ENCODE measurements at places on chromosomes 16 and 17. TPM values are rescaled to one million over a fixed set of nuclear protein-coding genes. Genes with fewer than 3 reads are reported as not detected.

DNA sequence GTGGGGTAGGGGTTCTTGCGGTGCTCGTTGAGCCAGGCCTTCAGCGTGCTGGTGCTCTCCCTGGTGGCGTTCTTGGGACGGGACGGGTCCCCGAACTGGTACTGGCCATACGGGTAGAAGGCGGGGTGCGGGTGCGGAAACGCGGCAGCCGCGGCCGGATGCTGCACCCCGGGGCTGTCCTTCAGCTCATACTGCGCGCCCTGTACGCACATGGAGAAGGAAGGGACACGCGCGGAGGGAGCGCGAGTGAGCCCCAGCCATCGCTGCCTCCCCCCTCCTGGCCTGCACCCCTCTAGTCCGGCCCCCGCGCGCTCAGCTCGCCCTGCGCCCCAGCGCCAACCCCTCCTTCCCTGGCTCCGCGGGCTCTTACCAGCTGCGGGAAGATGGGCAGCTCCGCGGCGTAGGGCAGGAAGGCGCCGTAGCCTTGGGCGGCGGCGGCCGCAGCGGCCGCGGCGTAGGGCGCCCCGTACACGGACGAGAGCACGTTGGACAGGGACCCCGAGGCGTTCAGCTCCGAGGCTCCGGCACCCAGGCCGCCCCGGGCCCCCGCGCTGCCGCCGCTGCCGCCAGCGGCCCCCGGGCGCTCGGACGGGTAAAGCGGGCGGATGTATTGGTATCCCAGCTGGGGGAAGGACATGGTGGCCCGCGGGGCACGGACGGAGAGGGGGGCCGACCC lies 1.0 kb downstream of the IRX3 start:
- DNase-seq, result no peak

DNA sequence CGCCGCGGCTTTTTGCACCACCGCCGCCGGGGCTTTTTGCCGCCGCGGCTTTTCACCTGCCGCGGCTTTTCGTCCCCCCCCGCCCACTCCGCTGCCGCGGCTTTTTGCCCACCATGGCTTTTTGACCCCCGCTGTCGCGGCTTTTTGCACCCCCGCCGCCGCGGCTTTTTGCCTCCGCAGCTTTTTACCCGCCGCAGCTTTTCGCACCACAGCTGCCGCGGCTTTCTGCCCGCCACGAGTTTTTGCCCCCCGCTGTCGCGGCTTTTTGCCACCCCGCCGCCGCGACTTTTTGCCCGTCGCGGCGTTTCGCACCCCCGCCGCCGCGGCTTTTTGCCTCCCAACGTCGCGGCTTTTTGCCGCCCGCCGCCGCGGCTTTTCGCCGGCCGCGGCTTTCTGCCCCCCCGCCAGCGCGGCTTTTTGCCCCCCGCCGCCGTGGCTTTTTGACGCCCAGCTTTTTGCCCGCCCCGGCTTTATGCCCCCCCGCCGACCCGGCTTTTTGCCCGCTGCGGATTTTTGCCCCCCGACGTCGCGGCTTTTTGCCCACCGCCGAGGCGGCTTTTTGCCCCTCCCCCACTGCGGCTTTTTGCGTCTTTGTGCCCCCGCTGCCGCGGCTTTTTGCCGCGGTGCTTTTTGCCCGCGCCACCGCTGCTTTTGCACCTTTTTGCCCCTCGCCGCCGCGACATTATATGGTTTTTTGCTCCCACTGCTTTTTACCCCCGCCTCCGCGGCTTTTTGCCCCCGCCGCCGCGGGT lies 1343.6 kb downstream of the TP53TG3F start:
- DNase-seq, result no peak

Gene SLC35G6
- total RNA-seq, result not detected

DNA sequence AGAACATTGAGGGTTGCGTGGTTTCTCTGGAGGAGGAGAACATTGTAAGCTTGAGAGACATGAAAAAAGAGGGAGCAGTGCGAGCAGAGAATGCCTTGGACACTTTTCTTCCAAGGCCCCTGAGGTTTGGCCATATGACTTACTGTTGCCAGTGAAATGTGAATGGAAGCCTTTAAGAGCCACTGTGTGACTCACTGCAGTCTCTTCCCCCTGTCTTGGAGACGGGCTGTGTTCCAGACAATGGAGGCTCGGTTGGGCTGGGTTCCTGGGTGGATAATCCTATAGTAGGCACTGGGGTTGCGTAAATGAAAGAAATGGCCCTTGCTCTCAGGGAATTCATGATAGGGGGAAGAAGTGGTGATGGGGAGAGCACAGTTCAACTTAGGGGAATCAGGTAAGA lies 75.5 kb downstream of the SHISA9 start:
- no peak for DNase-seq

DNA sequence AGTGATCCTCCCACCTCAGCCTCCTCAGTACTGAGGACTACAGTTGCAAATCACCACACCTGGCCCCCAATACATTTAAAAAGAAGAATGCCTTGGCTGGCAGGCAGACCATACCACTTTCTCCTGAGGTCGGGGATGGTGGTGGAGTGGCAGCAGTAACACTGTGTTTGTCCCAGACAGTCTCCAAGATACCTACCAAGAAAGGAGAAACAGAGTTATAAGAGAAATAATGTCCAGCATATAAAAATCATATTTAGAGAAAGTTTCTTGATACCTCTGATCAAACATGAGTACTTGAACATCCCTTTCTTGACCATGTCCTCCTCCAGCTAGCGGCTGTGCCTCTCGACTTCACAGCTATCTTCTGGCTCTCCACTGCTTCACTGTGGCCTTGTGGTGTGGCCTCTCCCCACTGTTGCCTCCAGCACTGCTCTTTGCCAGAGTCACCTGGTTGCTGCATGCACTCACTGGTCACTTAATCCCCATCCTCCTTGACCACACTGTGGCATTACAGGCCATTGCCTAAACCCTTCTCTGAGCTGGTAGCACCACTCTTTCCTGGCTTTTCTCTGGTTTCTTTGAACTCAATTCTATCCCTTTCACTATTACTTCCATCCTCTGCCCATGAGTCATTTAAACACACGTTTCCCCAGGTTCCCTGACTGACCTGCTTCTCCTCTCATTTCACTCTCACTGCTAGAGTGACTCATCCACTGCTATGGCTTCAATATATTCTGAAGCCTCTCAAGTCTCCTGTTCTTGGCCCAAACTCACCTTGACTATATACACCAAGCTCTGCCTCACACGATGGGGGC lies 45.2 kb downstream of the XPO6 start:
- DNase-seq, result no peak

Gene PRAC2
- not detected for total RNA-seq

DNA sequence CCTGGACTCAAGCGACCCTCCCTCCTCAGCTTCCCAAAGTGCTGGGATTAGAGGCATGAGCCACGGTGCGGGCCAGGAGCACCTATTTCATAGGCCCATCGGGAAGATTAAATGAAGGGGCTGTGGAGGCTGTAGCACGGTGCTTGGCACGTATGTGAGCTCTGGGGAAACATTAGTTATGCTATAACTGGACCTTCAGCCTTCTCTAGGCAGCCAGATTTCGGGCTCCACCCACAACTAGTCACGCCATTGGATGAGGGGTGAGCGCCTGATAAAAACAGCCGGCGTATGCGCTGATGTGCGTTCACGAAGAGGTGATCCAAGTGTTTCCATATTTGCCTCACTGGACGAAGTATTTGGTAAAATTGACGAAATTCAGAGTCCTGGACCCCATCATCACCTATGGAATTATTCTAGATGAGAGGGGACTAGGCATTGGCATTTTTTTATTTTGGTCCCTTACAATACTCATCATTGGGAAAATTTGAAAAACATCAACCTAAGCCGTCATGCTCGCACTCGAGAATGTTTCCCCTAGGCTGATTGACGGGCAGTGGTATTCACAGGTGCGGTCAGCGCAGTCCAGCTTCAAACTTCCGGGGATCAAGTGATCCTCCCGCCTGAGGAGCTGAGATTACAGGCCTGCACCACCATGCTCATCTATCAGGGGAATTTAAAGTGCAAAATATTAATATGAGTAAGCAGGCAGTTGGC lies 1.8 kb upstream of the ANKRD11 start:
- DNase-seq, result no peak

GRCh38 chr17:68231541-68231940 lies 16.3 kb upstream of the AMZ2 start:
- no peak for DNase-seq

Gene SEPTIN1
- total RNA-seq, result 1.7 TPM

DNA sequence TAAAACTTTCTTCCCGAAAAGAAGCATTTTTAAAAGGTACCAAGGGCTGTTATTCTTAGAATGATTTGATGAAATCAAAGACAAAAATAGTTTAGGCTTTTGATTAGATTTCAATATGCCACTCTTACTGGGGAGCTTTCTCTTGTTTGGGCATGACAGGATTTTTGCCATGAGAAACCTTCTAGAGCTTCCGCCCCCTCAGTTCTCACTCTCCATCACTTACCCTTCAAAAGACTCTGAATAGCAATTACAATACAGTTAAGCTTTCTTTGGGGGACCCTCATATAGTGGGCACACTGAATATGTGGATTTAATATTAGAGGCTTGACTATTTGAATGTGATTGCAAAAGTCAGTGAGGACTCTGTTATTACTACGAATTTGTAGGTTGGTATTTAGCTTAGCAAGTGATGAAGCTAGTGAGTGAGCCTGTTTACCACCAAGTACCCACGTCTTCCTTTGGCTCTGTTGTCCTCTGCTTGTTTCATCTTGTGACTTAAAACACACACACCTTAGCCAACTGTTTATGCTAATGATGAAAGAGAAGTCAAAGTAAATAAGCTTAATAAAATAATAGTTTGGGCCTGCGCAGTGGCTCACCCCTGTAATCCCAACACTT lies 158.7 kb upstream of the TBX2 start:
- no peak for DNase-seq

Gene CDH3
- 16.7 TPM for total RNA-seq

DNA sequence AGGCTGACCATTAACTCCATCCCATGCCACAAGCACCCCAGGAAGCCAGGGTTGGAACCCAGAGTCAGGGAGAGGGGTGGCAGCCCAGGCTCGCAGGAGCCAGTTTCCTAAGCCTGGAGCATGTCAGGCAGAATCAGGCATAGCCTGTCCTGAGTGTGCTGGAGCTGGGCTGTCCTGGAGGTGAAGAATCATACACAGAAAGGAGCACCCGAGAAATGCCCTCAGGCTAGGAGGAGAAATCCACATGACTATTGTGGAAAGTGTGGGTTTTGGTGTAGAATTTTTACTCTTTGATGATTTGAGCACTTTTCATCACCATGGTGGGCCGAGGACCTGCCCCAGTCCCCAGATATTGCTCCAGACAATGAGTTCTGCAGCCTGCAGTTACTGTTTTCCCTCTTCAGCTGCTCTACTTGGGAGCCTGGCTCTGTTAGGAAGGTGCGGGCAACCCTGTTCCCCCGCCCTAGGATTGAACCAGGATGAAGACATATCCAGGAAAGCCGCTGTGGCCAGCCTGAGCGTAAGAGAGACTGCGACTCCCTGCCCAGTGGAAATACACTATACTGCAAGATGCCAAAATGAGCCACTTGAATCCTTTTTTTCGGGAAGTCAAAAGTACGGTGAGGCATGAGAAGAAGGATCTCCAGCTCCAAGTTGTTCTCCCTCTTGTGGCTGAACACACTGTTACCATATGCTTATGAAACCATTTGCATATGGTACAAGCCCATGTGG lies 29.0 kb upstream of the HEATR6 start:
- DNase-seq, result no peak

DNA sequence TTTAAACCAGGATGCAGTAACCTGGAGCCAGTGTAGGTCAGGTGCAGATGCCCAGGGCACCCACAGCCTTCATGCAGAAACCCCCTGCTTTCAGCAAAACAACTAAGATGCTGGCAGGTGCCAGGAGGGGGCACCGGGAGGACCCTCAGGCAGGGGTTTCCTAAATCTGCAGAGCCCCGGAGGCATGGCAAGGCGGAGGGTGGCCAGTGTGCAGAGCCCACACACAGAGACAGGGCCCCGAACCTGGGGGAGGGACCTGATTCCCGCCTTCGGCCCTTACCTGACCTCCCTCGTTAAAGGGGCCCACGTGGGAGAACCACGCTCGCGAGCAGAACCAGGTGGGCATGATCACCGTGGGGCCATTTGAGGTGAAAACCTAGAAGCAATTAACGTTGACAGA lies 114.0 kb upstream of the METRNL start:
- DNase-seq, result no peak

Gene CCDC182
- not detected for total RNA-seq

DNA sequence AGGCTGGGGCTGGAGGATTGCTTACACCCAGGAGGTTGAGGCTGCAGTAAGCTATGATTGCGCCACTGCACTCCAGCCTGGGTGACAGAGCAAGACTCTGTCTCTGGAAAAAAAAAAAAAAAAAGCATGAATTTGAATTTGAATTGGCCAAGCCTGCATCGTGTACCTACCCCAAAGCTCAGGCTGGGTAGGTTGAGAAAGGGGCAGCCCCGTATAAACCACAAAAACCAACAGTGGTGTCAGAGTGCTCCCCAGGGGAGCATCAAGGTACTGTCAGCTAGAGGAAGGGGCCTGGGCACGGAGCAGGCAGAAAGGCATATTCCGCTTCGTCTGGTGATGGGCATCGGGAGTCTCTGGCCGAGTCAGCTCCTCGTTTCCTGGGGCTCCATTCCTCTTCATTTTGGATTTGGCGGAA lies 40.9 kb downstream of the RAP1GAP2 start:
- DNase-seq, result no peak

Gene KRT33B
- not detected for total RNA-seq

GRCh38 chr17:81508639-81509206 lies 3.9 kb downstream of the ACTG1 start:
- no peak for DNase-seq

DNA sequence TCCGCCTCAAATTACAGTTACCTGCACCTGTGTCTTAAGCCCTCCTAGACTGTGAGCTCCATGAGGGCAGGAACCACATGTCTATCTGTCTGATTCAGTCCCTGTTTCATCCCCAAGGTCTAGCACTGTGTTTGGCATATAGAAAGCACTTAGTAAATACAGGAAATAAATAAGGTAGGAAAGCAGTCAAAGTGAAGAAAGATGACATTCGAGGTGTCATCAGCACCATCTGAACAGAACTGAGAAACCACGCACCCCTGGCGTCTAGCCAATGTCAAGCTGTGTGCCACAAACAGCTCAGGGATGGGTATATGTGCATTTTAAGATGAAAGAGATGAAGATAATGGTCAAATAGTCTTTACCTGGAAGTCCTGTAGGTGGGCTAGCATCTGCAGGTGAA lies 79.6 kb upstream of the ATP2A3 start:
- no peak for DNase-seq

GRCh38 chr16:24834459-24835335 lies 11.1 kb upstream of the SLC5A11 start:
- DNase-seq, result no peak

DNA sequence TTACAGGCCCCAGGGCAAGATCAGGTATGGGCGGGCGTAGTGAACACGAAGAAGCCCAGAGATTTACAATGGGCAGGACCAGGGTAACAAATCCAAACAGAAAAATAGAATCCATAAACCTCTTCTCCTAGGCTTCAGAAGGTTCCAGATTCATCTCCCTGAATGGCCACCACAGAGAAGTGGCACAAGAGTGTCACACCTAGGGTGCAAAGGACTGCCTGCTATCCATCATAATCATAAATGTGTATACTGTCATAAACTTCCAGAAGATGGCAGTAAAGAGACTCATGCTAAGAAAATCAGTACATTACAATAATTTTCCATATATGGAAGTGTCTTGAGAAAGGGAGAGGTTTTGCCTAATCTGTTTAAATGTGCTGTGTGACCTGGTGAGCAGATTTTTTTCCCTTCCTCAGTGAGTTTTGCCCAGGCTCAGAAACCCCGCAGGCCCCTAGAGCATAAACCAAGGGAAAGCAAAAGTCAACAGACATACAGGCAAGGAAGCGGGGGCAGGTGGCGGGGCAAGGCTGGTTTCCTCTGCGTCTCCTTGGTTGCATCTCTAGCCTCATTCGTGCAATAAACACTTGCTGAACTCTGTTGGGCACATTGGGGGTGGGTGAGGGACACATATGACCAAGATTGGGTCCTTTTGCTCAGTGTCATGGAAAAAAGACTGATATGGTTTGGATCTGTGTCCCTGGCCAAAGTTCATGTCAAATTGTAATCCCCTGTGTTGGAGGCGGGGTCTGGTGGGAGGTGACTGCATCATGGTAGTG lies 92.0 kb upstream of the CDH5 start:
- no peak for DNase-seq

Gene GHDC
- 21.8 TPM for total RNA-seq
